Stimulated activated CD4-positive, alpha-beta T cell treated with anti-CD3 and anti-CD28 coated beads, Interleukin-4, amount 100 ng/mL, for 4 hours (primary cell): ENCODE measurements at places on chromosomes 16 and 17.

DNA sequence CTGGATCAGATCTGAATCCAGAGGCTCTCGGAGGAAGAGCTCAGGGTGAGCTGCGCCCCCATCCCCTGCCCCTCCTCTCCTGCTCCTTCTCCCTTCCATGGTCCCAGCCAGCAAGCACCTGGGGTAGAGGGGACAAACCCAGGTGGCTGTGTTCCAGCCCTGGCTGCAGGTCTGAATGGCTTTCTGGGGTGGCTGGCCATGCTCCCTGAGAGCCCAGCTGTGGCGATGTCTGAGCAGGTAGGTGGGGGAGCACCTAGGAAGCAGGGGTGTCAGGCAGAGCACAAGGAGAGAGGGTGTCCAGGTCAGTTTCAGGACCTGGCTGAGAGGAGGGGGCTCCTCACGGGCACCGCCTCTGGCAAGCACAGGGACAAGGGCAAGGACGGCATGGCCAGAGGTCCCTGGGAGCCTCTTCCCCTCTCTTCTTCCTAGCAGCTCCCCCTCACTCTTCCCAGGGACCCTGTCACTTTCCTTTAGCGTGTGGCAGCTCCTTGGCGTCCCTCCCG lies 310.0 kb downstream of the SEC14L1 start:
- no peak for DNase-seq

GRCh38 chr16:11575223-11575589 lies 11.5 kb downstream of the LITAF start:
- DNase-seq, result no peak

- peak; percentile 74 for DNase-seq
These were observed 27.1 kb downstream of the GNPTG start for GRCh38 chr16:1378804-1379303.

GRCh38 chr17:49707246-49707607 lies 537 bp downstream of the SLC35B1 start:
- DNase-seq, result no peak

DNA sequence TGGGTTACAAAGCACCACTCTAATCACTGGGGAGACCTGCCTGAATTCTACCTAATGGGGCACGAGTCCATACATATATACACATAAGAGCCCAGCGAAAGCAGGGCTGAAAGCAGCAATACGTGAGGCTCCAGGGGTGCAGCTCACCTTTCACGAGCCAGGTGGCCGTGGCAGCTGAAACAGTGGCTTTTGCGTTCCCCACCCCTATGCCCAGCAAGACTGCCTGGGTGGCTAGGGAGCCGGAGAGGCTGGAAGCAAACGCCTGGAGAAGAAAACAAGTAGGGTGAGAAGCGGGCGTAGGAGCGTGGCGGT lies 618 bp downstream of the RUSF1 start:
- no peak for DNase-seq

DNA sequence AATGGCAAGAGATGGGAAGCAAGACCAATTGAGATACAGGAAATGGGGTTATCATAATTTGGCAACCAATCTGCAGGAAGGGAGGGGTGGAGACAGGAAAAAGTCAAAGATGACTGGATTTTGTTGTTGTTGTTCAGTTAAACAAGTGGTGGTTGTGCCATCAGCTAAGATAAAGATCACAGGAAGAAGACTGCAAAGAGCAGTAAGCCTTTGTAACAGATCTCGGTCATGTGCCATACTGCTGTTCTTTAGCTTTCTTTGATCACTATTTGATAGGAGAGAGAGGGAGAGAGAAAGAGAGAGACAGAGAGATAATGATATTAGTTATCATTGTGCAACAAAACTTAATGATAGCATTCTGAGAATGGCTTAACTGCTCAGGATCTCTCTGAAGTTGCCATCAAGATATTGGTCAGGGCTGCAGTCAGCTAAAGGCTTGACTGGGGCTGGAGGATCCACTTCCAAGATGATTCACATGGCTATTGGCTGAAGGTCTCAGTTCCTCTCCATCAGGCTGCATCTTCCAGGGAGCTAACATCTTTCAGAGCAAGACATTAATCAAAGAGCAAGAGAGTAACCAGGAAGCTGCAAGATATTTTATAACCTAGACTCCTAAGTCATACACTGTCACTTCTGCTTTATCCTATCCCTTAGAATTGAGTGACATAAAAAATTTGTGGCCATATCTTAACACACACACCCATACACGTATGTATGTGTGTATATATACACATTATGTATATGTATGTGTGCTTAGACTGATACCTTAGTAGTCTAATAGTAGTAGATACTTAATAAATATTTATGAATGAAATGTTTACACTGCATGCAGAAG lies 405.0 kb downstream of the SHISA9 start:
- DNase-seq, result no peak

DNA sequence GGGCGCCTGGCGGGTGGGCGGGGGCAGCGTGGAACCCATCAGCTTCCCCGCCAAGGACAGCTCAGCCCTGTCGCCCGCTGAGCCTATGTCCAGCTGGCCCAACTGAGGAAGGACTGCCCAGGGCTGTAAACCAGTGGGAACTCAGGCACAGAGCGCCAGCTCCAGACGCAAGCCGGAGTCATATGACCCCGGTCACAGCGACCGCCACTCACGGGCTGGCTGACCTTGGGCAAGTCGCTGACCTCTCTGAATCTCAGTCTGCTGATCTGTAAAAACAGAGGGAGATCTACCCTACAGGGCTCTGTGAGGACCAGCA lies 170.0 kb downstream of the C16orf78 start:
- no peak for DNase-seq

- DNase-seq, result no peak
These were observed 8.5 kb upstream of the SIAH1 start for GRCh38 chr16:48393485-48394354.

- no peak for DNase-seq
These were observed 36.1 kb downstream of the KCNJ2 start for GRCh38 chr17:70205401-70205800.

GRCh38 chr16:68851601-68852000 lies 8.3 kb downstream of the TANGO6 start:
- DNase-seq, result no peak

GRCh38 chr16:70768203-70768580 lies 32.8 kb downstream of the VAC14 start:
- DNase-seq, result no peak

- no peak for DNase-seq
These were observed 61.6 kb downstream of the SKAP1 start for GRCh38 chr17:48368352-48368908.

- DNase-seq, result no peak
These were observed 5.0 kb upstream of the PVALEF start for GRCh38 chr17:81160306-81160705.

DNA sequence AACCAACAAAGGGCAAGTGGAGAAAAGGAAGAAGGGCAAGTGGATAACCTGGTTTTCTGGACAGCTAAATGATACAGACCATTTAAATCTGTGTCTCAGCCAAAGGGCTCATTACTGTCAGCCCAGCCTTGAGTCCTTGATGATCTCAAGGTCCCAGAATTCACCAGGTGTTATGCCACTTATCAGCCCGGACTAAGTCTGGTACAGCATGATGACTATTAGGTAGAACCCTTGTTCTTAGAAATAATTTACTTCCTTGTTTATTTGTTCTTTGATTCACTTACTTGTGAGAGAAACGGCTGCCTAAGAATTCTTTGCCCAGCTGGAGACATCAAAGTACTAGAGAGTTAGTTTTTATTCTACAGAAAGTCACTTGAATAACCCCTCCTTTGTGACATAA lies 3.5 kb downstream of the PDILT start:
- DNase-seq, result no peak

DNA sequence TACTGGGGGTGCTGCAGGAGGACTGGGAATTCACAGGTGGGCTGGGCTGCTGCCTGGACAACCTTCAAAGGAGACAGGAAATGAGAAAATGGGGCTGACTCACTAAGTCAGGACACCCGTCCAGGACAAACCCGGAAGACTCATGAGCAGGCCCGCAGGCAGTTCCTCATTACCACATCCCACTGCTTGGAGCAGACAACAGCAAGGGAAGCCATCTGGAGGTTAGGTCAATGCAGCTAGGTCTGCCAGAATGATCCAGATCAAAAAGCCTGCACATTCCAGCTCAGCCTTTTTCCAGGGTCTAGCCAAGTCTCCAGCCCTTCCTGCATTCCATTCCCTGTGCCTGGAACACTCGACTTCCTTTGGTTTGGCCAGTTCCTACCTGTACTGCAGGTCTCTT lies 536.5 kb upstream of the CDH11 start:
- no peak for DNase-seq

- DNase-seq, result no peak
These were observed 79.0 kb downstream of the CA10 start for GRCh38 chr17:52079496-52079895.

GRCh38 chr16:22300427-22301071 lies 3.3 kb downstream of the POLR3E start:
- peak; percentile 17 for DNase-seq

DNA sequence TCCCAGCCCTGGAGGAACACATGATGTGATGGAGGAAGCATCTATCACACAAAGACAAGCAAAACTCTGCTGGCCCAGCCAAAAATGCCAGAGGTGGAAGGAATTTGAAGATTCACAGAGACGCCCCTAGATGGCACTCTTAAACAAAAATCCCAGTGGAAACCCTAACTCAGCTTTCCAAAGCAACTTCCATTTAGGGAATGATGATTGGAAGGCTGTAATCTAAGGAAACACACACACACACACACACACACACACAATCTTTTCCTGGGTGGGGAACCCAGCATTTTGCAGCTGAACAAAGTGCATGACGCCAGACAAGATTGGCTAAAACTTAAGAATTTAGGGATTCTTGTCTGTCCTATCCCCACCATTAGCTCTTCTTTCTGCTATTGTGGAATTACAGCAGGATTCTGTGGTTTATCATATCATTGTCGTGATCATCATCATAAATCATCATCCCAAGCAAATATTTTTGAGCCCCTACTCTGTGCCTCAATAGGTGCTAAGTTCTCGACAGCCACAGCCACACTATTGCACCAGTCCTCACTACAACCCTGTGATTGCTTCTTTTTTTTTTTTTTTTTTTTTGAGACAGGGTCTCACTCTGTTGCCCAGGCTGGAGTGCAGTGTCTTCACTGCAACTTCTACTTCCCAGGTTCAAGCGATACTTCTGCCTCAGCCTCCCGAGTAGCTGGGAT lies 1.6 kb upstream of the LDAF1 start:
- DNase-seq, result no peak

DNA sequence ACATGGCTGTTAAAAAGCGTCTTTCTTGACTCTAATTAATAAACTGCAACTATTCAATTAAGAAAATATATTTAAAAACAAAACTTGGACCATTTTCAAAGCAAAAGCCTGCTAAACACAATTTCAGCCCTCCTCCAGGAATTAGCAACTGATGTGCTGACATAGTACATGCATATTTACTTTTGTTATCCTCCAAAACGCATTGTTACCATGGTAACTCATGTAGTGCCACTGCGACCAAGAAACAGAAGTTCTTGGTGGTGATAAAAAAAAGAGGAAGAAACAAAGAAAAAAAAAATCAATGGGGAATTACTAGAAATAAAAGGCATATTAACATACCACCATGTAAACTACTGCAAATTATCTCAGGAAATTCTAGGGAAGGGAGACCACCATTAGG lies 793.4 kb upstream of the CDH8 start:
- DNase-seq, result no peak

- DNase-seq, result no peak
These were observed 30.6 kb downstream of the MRPS23 start for GRCh38 chr17:57819285-57819684.

DNA sequence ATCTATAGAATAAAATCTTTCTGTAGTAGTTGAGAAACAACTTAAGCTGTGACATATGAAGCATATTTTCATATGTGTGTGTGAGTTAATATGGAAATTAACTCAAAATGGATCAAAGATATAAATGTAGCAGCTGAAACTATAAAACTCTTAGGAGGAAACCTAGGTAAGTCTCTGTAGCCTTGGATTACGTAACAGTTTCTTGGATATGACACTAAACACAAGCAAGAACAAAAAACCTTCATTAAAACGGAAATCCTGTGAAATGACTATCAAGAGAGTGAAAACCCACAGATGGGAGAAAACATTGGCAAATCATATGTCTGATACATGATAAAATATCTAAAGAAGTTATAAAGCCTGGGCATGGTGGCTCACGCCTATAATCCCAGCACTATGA lies 104.4 kb downstream of the VPS53 start:
- no peak for DNase-seq

GRCh38 chr16:67537270-67537635 lies 8.6 kb downstream of the RIPOR1 start:
- peak; percentile 59 for DNase-seq

DNA sequence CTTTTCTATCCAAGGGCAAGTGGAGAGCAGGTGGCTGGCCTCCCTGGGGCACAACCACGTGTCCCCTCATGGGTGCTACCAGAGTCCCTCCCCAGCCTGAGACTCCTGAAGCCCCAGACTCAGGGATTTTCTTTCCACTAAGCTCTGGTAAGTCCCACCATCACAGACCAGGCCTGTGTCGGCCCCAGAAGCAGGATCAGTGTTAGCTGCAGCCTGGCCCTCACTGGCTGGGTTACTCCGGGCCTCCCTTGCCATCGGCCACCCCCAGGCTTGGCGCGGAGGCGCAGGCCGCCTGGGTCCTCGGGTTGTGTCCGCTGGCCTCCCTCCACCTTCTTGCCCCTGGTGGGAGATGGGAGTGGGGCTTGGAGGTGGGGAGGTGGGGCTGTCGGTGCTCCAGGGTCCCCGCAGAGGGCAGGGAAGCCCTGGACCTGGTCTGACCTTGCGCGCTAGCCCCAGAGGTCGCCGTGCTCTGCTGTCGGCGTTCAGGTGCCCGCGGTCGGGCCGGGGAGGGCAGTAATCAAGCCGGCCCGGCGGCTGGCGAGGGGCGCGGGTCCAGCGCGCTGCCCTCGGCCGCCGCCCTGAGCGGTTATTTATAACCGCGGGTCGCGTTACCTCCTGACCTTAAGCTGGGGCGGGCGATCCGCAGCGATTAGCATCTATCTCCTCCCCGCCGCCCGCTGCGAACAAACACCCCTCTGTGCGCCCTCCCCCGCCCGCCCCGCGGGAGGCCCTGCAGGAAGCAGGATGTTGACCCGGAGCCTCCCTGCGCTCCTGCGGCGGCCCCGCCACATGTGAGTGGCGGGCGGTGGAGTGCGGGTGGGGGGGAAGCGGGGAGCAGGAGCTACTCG lies 78.1 kb upstream of the TOB1 start:
- peak; percentile 62 for DNase-seq

DNA sequence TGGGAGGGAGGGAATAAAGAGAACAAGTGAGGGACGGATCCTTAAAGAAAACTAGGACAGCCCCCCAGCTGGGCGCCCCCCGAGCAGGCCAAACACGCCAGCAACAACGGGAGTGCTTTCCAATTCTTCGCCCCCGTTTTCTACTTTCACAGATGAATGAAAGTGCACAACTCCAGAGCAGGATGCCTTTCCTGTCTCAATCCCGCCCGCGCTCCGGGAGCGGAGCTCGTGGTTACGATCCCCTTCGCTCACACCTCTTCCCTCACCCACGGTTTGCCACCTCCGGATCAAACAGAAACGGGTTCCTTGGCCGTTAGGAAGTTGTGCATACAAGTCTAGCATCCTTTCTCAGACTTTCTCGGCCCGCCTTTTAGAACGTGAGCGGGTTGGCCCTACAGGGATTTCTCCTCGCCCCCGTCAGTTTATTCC lies 680 bp downstream of the SKA2 start:
- peak; percentile 22 for DNase-seq

DNA sequence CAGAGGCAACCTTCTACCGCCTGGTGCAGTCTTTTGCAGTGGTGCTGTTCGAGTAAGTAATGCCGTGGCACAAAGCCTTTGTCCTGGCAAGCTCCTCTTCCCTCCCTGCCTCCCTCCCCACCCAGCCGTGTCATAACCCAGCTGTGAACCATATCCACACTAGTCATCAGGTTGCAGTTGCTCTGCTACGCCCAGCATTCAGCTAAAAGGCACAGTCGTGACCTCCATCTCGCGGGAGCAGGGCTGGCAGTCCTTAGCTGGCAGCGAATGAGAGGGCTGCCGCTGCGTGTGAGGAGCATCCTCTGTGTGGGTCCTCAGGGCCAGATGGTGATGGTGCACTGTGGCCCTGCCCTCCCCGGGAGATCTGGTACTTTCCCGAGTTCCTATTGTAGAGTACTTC lies 39.3 kb downstream of the CIBAR2 start:
- DNase-seq, result no peak
